Naive thymus-derived CD8-positive, alpha-beta T cell (primary cell): ENCODE measurements at places on chromosomes 16 and 17. TPM values are rescaled to one million over a fixed set of nuclear protein-coding genes. Genes with fewer than 3 reads are reported as not detected.

DNA sequence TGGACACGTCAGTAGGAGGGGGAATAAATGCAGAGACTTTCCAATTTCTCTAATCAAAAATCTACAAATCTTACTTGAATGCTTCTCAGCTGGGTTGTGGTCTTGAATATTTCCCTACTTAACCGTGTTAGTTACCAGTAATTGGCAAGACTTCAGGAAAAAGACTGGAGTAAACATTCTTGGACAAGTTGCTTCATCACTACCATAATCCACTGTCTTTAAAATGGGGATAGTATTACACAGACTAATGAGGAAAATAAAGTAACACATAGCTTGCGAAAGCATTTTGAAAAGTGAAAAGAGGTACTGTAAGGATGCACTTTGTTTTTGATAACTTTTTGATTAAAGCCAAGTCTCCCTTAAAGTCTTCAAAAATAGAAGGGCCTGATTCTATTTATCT lies 18.4 kb downstream of the MYH1 start:
- peaks cover 36% of the 10 kb centered on the region for H3K27me3 ChIP-seq
- no peak for DNase-seq
- H3K4me1 ChIP-seq: no peaks in the 10 kb centered on the region
- no peak overlapping the region for H3K27ac ChIP-seq
- peaks cover 2% of the 10 kb centered on the region for H3K36me3 ChIP-seq

DNA sequence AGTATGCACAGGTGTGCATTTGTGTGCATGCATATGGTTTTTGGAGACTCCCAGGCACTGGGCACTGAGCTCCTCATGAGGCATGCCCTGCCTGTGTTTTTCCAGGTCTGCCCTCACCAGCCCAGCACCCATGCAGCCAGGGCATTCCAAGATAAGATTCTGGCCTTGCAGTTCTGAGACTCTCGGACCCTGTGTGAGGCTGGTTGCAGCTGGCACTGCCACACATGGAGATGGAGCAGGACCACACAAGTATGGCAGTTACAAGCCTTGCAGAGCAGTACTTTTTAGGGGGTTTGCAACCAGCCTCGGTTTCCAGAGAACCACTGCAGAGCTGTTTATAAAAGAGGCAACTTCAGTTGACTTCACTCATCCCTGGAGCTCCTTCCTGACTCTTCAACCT lies 10.2 kb downstream of the SLC6A2 start:
- peaks cover 8% of the 10 kb centered on the region for H3K27me3 ChIP-seq
- no peak overlapping the region for H3K4me3 ChIP-seq
- no peaks in the 10 kb centered on the region for H3K4me1 ChIP-seq
- DNase-seq: no peak

DNA sequence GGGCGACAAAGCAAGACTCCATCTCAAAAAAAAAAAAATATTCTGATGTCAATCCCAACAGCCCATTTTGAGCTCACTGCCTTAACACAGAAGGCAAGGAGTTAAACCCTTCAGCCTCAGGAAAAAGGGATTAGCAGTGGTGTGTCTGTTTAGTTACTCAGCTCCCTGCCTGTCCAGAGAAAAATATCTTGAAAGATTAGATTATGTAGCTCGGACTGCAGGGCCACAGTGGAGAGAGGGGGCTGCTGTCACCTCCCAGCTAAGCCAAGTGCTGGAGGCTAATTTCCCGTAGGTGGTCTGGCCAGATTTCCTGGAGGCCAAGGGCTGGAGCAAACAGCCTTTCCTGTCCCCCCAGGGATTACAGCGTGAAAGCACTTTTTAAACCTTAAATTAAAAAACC lies 50.3 kb downstream of the C16orf95 start:
- H3K27ac ChIP-seq: no peak overlapping the region
- H3K4me1 ChIP-seq: no peaks in the 10 kb centered on the region
- H3K36me3 ChIP-seq: peaks cover 11% of the 10 kb centered on the region
- H3K4me3 ChIP-seq: no peak overlapping the region
- DNase-seq: no peak

The TBC1D3E gene
- not detected for total RNA-seq

The MMP25 gene
- 0.38 TPM for total RNA-seq

The APOBR gene
- total RNA-seq: 7.6 TPM

The NPIPA8 gene
- total RNA-seq: 28.8 TPM
